ENCODE measurements at places on chromosomes 11 and 22.

GRCh38 chr11:44243086-44243485, 66.9 kb downstream of the ALX4 start:
- no peak for DNase-seq

DNA sequence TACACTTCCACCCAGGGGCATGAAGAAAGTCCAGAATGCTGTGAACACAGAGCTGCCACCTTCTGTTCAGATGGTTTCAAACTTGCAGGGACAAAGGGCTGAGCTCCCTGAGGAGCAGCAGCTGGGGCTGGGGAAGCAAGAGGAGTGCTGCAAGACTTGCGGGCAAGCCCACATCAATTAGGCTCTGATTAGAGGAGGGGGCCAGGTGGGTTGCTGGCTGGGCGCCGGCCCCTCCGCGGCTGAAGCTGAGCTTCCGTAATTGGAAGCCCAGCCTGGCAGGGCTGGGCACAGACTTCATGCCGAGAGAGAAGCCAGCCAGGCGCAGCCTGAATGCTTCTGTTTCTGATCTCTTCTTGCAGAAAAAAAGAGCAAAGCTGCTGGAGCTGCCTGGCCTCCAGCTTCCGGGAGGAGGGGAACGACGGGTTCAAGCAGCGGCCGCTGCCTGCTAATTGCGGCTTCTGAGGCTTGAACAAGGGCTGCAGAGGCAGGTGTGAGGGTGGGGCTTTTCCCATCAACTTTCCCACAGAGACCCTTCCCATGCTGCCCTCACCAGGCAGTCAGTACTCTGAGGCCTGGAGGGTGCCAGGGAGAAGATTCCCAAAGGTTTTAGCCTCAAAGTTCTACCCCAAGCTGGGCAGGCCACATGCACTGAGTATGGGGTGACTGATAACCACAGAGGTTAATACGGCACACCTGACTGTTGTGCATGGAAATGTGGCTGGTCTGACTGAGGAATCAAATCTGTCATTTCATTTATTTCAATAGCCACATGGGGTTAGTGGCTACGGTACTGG, 91.1 kb upstream of the LMO1 start:
- DNase-seq, result peak; percentile 15

GRCh38 chr11:71558996-71559395, 6.4 kb upstream of the KRTAP5-10 start:
- no peak for DNase-seq

DNA sequence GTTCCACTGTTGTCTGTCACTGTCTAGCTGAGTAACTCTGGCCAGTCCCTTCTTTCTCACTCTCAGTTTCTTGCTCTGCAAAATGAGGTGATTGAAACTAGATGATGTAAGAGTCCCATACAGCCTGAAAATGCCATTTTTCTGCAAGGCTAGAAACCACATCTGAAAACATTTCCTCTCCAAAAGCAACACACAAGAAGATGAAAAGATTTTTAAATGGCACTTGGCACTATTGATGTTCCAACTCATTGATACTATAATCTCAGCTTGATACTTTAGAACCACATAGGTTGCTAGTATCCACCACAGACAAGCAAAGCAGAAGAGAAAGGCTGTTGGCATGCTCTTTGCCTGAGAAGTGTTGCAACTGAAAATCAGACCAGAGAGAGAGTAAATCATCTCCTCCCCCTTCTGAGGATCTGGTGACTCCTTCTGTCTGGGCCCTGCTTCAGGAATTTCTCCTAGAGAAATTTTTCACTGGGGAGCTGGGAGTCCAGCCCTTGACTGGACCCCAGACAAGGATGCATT, 1217.9 kb downstream of the LRRC4C start:
- peak; percentile 11 for DNase-seq

DNA sequence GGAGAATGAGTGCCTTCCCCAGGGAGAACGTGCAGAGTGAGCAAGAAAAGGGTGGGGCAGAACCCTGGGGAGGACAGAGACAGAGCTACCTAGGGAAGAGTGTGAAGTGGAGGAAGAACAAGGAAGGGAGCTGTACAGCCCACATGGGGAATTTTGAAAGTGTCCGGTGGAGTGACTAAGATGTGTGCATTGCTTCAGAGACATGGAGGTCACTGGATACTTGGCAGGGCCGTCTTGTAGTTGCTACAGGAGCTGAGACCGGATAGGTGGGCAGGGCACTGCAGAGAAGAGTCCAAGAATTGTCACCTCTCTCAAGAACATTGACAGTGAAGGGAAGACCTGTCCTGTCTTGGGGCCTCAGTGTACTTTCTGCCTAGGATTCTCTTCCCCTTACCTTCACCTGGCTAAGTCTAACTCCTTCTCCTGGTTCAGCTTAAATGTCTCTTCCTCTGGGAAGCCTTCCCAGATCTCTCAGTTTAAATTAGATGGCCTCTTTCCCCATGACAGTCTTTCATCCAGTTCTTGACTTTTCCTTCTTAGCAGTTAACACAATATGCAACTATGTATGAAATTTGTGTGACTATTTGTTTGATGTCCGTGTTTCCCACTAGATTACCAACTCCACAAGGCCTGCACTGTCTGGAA, 9.2 kb upstream of the P2RY6 start:
- no peak for DNase-seq

- DNase-seq, result no peak
Measured at GRCh38 chr11:132008872-132009271, 638.5 kb downstream of the NTM start.

DNA sequence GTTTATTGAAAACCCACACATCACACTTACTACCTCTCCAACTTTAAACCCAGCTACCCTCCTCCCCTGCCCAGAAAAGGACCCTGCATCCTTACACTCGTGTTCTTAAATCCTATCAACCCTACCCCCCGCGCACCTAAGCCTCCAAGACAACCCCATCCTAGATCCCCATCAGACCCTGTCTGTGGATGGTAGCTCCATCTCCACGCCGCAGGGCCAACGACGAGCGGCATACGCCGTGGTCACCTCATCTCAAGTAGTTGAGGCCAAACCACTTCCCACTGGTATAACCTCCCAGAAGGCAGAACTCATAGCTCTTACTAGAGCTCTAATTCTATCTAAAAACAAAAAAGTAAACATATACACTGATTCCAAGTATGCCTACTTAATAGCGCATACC, 9.4 kb upstream of the OR56A3 start:
- no peak for DNase-seq

GRCh38 chr11:61359516-61359915, 2.2 kb downstream of the CYB561A3 start:
- DNase-seq, result no peak

GRCh38 chr11:116348226-116348625, 424.6 kb downstream of the BUD13 start:
- no peak for DNase-seq

GRCh38 chr22:35400501-35400790, 506 bp downstream of the MCM5 start:
- DNase-seq, result no peak

- DNase-seq, result peak; percentile 45
Measured at GRCh38 chr11:65366340-65366773, 11.8 kb downstream of the TIGD3 start.

GRCh38 chr11:121437018-121437685, 15.0 kb upstream of the SORL1 start:
- DNase-seq, result no peak

DNA sequence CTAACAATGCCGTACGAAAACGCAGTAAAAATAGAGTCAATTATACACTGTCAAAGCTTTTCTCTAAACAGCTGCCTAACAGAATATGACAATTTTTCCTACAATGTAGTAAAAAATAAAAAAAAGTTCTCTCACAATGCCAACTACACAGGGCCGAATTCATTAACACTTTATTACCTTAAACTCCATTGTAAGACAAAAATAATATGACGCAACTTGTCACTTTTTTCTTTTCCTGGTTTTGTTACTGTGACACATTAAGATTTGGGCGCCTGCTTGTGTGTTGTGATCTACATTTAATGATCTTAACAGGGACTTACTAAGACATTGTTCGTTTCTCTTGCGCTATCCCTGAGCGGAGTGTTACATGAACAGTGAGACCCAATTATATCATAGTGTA, 204.1 kb downstream of the INSC start:
- no peak for DNase-seq

DNA sequence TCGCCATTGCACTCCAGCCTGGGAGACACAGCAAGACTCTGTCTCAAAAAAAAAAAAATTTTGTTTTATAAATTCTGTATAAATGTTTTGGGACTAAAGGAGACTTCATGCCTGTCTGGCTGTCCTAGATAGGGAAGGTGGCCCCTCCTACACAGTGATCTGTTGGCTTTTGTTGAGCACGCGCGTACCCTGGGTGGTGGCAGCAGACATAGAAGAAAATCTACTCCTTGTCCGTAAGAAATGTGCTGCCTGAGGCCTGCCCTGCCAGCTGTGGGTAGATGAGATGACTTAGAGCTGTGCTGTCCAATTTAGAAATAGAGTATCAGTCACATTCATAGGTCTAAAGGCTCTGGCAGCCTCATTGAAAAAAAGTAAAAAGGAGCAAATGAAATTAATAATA, 37.0 kb downstream of the AP2A2 start:
- no peak for DNase-seq

GRCh38 chr22:23156286-23156685, 11.0 kb downstream of the RAB36 start:
- no peak for DNase-seq

DNA sequence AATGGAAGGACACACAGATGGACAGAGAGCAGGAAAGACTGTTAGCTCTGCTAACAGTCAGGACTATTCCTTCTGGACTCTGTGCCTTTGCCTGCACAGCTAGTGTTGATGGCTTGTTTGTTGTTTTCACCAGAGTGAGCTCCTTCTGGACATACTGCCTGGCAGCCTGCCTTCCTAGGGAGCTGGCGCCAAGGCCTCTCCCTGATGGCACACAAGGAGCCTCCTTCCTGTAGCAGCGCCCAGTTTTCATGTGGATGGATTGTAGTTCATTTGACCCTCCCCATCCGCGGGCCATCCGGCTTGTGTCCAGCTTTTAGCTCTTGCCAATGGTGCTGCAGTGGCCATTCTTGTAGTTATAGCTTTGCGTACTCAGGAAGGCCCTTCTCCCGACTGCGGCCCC, 16.6 kb upstream of the BCR start:
- DNase-seq, result peak; percentile 75

DNA sequence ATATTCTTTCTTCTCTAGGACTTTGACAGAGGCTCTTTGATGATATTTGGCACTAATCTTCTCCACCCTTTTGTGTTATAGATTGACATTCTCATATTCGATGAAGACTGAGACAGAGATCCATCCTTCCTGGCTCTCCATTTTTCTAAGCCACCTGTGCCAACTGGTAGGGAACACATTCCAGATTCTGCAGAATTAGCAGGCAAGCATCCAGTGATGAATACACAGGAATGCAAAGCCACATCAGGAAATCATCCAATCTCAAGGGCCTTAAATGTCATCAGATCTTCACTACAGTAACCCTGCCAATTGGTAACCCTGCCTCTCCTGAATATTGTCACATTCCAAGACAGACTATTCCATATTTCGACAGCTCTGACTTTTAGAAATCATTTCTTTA, 718.4 kb upstream of the API5 start:
- no peak for DNase-seq

DNA sequence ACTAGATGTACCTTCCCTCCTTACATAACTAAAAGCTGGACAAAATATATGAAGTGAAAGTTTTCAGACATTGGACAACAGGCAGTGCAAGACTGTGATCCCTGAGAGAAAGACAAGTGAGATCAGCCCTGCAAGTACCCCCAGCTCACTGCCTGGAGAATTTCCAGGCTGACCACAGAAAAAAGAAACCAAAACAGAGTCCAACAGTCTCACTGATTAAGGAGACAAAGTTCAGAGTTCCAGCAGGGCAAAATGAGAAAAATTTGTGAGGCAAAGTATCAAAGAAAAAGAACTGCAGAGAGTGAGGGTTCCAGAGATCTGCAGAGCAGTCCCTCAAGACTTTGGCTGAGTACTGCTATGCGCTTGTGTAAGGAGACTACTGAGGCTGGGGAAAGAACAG, 47.3 kb upstream of the TMEM45B start:
- no peak for DNase-seq

DNA sequence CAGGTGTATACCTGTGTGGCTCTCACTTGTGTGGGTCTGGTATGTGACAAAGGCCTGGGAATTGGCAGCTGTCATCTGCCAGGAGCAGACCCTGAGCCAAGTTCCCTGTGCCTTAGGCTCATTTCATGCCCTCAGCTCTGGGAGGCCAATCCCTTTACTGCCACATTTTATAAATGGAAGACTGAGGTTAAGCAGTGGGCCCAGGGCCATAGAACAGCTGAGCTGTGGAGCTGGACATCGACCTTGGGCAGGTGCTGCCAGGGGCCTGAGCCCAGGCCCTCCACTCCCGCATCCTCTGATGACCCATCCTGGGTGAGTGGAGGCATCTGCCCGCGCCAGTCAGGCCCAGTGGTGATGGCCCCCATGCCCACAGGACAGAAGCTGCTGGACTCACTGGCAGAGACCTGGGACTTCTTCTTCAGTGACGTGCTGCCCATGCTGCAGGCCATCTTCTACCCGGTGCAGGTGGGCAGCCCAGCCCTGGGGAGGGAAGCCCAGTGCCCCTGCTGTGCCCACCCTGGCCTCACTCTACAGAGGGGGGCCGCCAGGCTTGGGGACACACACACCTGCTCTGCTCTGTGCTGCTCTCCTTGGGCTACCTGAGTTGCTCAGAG, 20.9 kb upstream of the ARHGAP8 start:
- DNase-seq, result no peak

- DNase-seq, result no peak
Measured at GRCh38 chr11:88188251-88188931, 13.1 kb upstream of the RAB38 start.

DNA sequence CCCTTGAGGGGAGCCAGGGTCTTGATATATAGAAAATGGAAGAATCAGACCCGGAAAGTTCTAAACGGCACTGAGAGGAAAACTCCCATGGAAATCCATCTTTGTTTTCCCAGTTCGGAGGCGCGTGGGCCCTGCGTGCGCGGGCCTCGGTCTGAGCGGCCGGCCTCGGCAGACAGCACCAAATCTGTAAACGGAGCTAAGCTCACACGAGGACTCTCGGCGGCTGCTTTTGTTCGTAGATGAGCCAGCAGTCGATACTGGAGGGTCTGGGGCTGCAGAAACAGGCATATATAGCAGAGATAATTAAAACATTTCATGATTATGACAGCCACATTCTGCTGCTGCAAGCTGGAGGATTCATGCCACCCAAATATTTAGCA, 68.5 kb upstream of the PPARA start:
- DNase-seq, result no peak

- DNase-seq, result no peak
Measured at GRCh38 chr11:113593698-113594308, 112.3 kb downstream of the TMPRSS5 start.

GRCh38 chr11:9803685-9804418, 140.0 kb downstream of the SWAP70 start:
- no peak for DNase-seq

DNA sequence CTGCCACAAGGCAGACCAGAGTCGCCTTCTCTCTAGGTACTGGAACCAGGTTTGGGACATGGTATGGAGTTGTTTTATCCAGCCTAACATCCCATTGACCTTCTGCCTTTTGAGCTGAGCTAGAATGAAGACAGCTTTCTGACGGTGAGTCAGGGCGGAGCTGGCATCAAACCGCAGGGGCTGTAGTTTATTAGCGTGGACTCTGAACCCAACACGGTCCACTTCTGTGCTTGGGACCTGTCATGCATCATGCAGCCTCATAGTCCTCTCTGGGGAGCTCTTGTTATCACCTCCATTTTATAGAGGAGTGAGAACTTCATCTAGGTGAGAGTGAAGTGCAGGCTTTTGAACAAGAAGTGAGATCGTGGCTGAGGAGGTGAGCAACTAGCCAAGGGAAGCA, 8.3 kb downstream of the GAL3ST1 start:
- peak; percentile 81 for DNase-seq

Measured in mucosa of gallbladder (tissue), 1 donor.